ENCODE measurements at places on chromosomes 7 and 10.

DNA sequence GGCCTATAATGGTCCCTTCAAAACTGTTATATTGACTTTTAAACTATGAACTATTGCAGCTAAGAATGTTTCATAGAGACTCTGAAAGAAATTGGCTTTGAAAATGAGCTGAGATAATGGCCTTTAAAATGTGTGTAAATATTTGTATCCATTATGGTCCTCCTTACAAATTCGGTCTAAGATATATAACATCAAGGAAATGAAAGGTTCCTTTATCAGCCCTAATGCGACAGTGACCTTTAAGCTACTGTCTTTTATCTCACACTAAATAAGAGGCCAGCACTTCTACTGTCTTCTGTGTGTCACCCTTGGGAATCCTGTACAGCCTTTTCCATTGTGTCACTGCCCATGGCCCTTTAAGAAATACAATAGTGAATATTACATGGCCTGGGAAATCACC is 19.5 kb downstream of the COL28A1 start:
- DNase-seq = no peak

DNA sequence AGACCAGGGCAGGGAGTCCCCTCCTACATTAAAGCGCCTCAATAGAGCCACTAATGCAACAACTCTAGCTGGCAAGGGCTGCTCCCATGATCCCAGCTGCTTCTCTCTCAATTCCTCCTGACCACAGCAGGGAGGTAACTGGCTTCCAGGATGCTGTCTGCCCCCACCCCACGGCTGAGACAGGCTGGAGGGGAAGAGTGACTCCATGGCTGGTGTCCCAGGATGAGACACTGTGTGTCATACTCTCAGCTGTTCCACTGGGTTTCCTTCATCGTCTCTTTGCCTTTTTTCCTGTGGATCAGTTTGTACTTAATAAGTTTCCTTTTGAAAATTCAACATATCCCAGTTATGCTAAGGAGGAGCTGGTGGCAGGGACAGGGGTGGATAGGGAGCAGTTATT is 27.7 kb upstream of the MYH16 start:
- no peak for DNase-seq

- DNase-seq = no peak
Observed at GRCh38 chr7:85234730-85235129, 47.9 kb upstream of the SEMA3D start.

GRCh38 chr10:10477844-10478243 is 539.8 kb upstream of the CELF2 start:
- no peak for DNase-seq

- no peak for DNase-seq
Observed at GRCh38 chr10:98745645-98746044, 298.9 kb upstream of the HPS1 start.
